HCT116 (cell line): ENCODE measurements at places on chromosomes 1 and 21. TPM values are rescaled to one million over a fixed set of nuclear protein-coding genes. Genes with fewer than 3 reads are reported as not detected.

GRCh38 chr1:218536296-218536986 is 191.3 kb downstream of the TGFB2 start:
- H3K4me3 ChIP-seq: no peak overlapping the region
- DNase-seq: no peak
- no peak overlapping the region for H3K27ac ChIP-seq
- no peaks in the 10 kb centered on the region for H3K27me3 ChIP-seq
- peaks cover 4% of the 10 kb centered on the region; the same call in 1 of the 2 replicates for H3K4me1 ChIP-seq
- no peaks in the 10 kb centered on the region for H3K36me3 ChIP-seq

DNA sequence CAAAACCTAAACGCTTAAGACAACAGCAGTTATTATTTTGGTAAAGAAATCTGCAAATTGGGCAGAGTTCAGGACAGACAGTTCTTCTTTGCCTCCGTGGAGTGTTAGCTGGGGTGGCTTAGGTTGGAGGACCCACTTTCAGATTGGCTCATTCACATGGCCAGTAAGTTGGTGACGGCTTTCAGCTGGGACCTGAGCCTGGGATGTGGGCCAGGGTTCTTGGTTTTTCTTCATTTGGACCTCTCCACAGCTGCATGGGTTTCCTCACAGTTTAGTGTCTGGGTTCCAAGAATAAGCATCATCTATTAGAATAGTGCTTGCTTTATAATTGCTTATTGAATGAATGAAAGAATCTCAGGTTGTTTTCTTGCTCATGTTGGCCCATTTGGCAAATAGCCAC is 72.2 kb downstream of the ATF6 start:
- no peaks in the 10 kb centered on the region for H3K27me3 ChIP-seq
- H3K4me3 ChIP-seq: no peak overlapping the region

- DNase-seq: no peak
- H3K27me3 ChIP-seq: no peaks in the 10 kb centered on the region
- no peaks in the 10 kb centered on the region for H3K36me3 ChIP-seq
- H3K4me3 ChIP-seq: no peak overlapping the region
- peaks cover 14% of the 10 kb centered on the region for H3K4me1 ChIP-seq
Measured at GRCh38 chr1:101262060-101262459, 25.2 kb downstream of the S1PR1 start.

GRCh38 chr1:107535091-107535490 is 394.3 kb downstream of the NTNG1 start:
- no peak for DNase-seq
- H3K4me1 ChIP-seq: no peaks in the 10 kb centered on the region
- H3K4me3 ChIP-seq: no peak overlapping the region
- no peaks in the 10 kb centered on the region for H3K36me3 ChIP-seq

GRCh38 chr1:77990629-77991204 is 11.8 kb upstream of the FUBP1 start:
- no peaks in the 10 kb centered on the region for H3K36me3 ChIP-seq
- H3K27me3 ChIP-seq: no peaks in the 10 kb centered on the region
- H3K4me1 ChIP-seq: peaks cover 13% of the 10 kb centered on the region; the same call in 1 of the 2 replicates
- no peak overlapping the region for H3K27ac ChIP-seq
- no peak for DNase-seq

RAB42 gene
- total RNA-seq: not detected

CLDN14 gene
- total RNA-seq: not detected

AADACL3 gene
- not detected for total RNA-seq

CTH gene
- total RNA-seq: 14.7 TPM

AJAP1 gene
- total RNA-seq: not detected

ACBD6 gene
- 43.2 TPM for total RNA-seq
